ENCODE measurements at places on chromosomes 16 and 17.
A peak's percentile ranks its signal among the peaks of the same experiment; 100 is the strongest.

GRCh38 chr16:35794896-35795295, 2335.5 kb downstream of the TP53TG3F start:
- no peak for DNase-seq

DNA sequence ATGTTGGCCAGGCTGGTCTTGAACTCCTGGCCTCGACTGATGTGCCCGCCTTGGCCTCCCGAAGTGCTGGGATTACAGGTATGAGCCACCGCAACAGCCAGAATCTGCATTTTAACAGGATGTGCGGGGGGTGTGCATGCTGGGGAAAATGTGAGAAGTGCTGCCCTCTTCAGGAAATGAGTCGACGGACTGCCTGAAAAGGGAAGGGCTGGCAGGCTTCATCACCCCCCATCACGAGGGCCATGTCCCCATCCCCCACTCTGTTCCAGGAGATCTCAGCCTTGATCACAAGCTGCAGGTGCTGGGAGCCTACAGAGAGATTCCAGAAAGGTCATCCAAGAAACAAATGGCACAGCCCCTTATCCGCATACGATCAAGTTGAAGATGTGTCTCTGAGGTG, 195.3 kb upstream of the RPL38 start:
- peak; percentile 39 for DNase-seq

DNA sequence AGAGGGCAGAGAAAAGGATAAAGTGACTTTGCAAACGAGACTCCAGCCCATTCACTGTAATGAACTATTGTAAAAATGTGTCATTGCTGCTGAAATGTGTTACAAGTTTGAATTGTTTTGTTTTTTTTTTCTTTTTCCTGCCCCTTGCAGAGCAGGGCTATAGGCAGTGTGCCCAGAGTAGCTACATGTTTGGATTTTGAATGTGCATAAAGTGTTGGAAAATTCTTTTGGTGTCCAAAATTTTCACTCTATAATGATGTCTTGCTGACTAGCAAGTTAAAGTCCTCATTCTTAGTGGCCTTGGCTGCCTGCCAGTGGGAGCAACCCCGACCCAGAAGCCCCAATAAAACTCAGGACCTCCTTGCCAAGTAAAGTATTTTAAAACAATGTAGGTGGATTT, 66.5 kb downstream of the IGF2BP1 start:
- no peak for DNase-seq

DNA sequence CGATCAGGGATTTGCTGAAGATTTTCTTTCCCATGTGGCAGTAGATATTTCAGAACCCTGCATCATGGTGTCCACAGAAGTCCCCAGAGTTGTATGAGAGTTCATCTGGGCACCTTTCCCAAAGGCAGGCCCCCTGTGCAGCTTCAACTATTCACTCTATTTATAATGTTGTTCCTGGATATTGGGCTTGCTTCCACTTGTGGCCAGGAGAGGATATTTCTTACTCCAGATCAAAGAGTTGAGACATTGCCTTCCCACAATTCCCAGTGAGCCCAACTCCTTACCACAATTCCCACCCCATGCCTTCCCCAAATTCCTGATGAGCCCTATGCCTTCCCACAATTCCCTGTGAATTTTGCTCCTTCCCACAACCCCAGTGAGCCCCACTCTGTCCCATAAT, 206.9 kb downstream of the WWOX start:
- no peak for DNase-seq

GRCh38 chr17:48470388-48471034, 40.5 kb upstream of the SKAP1 start:
- DNase-seq = no peak

DNA sequence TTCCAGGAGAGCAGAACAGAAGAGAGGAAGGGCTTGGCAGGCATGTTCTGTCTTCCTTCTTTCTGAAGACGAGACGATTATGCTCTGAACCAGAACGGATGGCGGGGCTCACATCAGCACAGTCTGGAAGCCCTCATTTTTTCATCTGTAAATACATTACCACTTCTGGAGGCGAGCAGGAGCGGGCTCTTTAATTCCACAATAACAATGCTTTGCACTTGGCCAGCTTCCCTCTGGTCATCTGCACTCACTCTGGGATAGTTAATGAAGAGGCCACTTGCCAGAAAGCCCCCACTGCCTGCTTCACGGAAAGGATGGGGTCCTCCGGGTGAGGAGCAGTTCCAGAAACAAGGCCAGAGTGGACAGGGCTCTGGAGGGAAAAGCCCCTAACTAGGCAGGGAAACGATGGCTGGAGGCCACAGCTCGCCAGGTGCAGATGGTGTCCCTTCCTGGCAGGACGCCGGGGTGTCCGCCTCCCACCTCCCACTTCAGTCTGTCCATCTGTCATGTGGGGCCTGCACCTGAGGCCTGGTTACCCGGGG, 13.1 kb upstream of the BCAR1 start:
- no peak for DNase-seq

DNA sequence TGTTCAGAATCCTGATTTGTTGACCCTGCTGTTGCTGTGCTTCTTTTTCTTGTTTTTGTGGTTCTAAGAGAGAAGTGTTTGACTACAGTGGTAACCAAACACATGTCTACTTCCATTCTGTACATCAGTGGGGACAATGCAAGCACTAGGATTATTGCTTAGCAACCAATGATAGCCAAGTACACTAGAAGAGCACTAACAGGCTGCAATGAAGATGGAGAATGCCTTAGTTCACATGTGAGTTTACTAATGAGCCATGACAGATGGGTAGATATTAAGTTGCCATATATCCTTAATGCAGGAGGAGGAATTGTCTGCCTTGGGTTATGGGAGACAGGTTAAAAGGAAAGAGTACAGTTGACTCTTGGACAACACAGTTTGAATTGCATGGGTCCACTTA, 8.3 kb downstream of the EFCAB5 start:
- DNase-seq = no peak

GRCh38 chr16:5575646-5576245, 478.2 kb upstream of the EEF2KMT start:
- DNase-seq = no peak

All from HuH-7.5 (cell line).